ENCODE measurements at places on chromosomes 12 and 14.

DNA sequence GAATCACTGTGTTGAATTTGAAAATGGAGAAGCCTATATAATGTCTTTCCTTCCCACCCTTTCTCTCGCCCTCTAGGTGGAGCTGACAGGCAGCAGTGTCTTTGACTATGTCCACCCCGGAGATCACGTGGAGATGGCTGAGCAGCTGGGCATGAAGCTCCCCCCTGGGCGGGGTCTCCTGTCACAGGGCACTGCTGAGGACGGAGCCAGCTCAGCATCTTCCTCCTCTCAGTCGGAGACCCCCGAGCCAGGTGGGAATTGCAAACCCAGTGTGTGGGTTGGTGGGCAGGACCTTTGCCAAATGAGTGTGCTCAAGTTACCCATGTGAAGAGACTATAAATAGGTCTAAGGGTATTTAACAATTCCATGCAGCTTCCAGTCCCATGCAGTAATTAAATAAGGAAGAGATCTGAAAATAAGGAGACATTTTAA is 274.7 kb downstream of the EGLN3 start:
- no peak for DNase-seq

DNA sequence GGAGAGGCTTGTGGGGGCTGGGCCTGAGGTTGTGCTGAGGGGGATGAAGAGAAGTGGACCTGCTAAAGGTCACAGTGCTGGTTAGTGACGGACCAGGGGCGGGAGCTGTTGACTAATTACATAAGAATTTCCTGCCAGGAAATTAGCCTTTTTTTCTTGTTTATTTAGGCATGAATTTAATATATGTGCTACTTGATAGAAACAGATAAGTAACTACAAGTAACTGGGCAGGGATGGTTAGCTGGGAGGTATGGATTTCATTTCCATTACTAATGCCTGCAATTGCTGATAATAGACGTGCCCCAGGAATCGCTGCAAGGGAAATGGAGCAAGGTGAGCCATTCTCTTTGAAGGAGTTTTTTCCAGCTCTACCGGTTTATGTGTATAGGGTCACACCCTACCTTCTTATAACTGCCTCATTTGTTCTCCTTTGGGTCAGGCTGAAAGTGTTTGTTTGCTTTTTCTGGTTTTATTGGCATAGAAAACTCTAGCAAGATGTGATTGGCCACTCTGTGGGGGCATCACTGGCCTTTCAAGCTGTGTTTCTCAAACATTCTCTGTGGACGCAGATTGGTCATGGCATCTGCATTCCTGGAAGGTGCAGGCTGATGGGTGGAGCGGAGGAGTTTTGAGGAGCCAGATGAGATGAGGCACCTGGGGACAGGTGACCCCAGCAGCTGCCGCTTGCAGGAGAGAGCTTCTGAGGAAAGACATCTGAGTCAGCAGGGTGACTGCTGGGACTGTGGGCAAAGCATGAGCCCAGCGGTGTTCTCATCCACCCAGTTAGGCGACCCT is 19.0 kb upstream of the GPRC5A start:
- no peak for DNase-seq

DNA sequence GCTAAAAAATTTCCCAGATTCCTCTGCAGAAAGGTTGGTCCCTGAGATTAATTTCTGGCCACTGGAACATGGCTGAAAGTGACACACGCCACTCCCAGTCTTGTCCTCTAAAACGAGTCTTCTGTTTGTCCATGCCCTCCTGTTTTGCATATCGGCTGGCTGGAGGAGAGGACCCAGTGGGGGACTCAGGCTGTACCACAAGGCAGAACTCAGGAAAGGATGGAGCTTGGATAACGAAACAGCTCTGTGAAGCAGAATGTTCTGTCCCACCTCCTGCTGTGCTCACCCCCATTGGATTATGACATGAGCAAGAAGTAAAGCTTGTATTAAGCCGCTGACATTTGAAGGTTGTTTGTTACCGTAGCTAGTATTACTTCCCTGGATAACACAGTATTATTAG is 856.2 kb downstream of the BCL11B start:
- DNase-seq: no peak

GRCh38 chr12:82437744-82438143 is 79.4 kb downstream of the METTL25 start:
- no peak for DNase-seq

GRCh38 chr12:3294481-3294911 is 196.5 kb upstream of the PRMT8 start:
- no peak for DNase-seq

DNA sequence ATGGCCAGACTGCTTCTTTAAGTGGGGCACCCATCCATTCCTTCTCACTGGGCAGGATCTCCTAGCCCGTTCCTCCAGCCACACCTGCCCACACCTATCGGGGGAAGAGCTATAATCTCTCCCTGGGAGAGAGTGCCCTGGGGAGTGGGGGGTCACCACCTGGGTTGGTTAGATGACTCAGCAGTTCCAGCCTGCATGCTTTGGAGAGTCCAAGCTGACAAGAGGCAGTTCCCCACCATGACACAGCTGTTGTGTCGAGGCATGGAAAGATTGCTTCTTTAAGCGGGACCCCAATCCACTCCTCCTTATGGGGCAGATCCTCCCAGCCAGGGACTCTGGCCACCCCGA is 52.6 kb upstream of the PPFIA2 start:
- no peak for DNase-seq

DNA sequence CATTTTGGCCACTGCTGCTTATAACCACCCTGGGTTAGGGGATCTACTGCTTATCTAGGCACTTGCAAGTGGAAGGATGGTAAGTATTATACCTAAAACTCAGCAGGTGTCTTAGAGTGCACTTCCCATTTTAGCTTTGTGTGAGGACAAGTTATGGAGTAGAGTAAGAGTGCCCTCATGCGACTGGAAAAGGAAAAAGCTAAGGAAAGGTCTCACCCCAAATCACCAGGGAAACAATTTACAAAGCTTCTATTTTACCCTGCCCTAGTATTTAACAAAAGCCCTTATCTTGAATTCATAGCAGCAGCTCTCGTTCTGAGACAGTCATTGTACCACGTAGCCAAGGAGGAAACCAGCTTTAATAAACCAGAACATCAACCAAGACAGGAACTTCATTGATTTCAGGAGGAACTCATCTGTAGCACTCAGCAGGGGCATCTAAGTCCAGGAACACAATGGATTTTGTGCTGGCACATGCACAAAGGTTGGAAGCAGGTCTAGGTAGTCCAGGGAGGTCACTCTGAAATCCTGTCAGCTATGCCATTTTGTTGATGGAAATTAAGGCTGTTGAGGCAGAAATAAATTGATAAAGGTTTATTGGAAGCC is 2.9 kb downstream of the RDH12 start:
- DNase-seq: no peak

DNA sequence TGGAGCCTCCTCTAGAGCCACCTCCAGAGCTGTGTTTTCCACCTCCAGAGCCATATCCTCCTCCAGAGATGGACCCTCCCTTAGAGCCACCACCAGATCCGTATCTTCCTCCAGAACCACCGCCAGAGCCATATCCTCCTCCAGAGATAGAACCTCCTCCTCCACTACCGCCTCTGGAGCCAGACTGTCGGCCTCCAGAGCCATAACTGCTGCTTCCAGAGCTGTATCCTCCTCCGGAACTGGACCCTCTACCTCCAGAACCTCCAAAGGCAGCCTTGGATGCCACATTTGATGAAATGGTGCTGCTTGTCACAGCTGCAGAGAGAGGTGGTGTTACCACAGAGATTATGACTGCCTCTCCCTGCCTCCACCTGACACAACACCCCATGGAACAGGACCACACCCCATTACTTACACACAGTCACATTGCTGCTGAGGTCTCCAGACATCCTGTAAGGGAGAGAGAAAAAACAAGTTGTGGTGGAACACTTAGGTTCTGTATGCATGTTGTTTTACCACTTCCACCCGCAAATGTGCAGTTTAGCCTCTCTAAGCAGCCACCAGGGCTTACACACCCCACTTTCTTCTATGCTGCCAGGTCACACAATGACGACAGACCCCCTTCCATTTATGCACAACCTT is 6.8 kb downstream of the KRT2 start:
- DNase-seq: no peak

DNA sequence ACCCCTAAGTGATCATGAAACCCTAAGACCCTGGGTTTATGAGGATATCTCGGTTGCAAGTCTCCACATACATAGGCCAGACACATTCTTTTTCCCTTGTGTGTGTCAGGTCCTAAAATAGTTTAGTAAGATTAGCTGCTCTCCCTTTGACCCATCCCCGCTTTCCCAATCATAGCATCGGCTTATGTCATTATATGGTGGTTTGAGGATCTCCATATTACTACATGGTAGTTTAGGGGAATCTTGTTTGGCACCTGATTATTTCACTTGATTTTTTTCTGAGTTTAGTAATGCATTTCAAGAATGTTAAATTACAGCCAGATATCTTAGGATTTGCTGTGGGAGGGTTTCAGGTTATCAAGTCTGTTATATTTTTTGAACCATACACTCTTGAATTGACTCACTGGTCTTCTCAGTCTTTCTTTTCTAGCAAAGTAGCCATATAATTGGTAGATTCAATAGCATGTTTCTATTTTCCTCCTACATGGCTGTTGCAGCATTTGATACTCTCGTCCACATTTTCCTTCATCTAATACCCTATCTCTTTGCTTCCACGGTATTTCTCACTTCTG is 68.3 kb upstream of the TRHDE start:
- DNase-seq: no peak
